ENCODE measurements at places on chromosomes 6 and 20.

- no peak for DNase-seq
These were observed 669.3 kb upstream of the GJE1 start for GRCh38 chr6:141463237-141463977.

GRCh38 chr6:43088654-43089056, 12.5 kb downstream of the PTK7 start:
- DNase-seq: no peak

DNA sequence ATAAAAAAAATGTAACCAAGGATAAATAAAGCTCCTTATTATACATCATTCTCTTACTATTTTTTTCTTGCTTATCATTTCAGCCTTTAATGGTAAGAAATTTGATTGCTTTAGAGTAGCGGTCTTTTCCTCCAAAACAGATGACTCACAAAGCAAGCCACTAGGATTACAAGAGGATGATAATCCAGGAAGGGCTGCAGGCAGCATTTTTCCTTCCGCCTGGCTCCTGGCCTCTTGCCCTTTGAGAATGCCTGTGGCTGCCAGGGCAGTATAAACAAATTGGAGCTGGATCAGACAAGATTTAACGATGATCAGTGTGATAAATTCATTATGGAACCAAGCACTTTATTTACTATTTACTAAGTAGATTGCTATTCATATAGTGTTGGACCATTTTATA, 9.7 kb upstream of the FBXL4 start:
- DNase-seq: peak; percentile 32

DNA sequence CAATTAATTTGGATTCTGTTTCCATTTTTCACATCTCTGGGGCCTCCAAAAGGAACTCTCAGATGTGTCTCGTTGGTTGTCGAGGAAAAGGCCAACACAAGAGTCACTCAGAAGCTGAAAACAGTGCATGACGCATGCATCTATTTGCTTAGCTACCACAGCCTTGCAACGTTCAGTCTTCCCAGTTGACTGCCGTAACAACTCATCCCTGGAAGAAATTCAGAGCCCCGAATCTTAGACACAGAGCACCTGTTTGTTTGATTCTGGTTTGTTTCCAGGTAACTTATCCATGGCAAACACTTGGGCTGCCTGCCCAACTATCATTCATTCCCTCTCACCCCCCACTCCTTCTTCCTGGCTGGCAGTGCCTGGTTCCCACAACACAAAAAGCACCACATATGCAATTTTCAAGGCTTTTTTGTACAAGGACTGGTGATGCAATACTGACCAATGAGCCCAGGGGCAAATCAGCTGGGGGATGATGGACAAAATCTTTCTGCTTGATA, 60.5 kb downstream of the ZMYND8 start:
- DNase-seq: no peak

- DNase-seq: no peak
These were observed 1001.9 kb upstream of the FLRT3 start for GRCh38 chr20:15339264-15339663.

- DNase-seq: no peak
These were observed 27.6 kb downstream of the SLC22A23 start for GRCh38 chr6:3429211-3429610.

GRCh38 chr6:141265756-141266623, 866.7 kb upstream of the GJE1 start:
- DNase-seq: no peak
